SJCRH30 (cell line): ENCODE measurements at places on chromosomes 6 and 20.

DNA sequence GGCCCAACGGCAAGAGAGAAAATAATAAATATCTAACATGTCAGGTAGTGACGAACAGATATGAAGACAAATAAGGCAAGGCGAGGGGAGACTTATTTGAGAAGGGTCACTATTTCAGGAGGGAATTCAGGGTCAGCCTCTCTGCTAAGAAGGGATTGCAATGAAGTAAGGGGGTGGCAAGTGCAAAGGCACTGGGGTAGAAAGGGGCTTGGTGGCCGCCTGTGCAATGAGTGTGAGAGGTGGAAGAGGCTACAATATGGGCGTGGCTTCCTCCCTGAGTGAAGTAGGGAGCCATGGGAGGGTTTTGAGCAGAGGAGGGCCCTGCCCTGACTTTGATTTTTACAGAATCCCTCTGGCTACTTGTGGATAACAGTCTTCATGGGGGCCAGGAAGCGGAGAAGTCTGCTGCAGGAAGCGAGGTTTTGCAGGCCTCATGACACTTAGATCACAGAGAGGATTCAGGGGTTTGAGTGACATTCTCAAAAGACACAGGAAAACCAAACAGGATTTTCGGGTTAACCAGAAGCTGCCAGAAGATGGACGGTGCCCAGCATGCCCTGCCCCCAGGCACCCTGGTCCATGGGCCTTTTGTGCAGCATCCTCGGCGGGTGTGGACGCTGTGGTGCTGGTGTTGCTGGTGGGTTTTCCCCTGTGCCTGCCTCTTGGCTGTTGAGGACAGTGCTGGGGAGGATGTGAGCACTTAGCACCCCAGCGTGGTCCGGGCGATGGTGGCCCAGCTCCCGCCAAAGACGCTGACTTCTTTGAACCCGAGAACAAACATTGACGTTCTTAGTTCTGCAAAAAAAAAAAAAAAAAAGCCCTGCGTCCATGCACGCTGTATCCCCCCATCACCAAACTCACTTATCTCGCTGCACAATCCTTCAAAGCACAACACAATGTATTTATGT, 124.2 kb upstream of the PTPN1 start:
- no peak for DNase-seq
- H3K27me3 ChIP-seq: peaks cover 7% of the 10 kb centered on the region; the same call in 1 of the 2 replicates
- peaks cover 6% of the 10 kb centered on the region; the same call in 1 of the 2 replicates for H3K4me1 ChIP-seq

GRCh38 chr6:156595476-156595875, 181.7 kb upstream of the ARID1B start:
- no peak overlapping the region for H3K4me3 ChIP-seq
- H3K27me3 ChIP-seq: no peaks in the 10 kb centered on the region; the same call in 1 of the 2 replicates
- DNase-seq: no peak
- no peak overlapping the region for H3K27ac ChIP-seq
- H3K4me1 ChIP-seq: no peaks in the 10 kb centered on the region
- no peaks in the 10 kb centered on the region for H3K36me3 ChIP-seq

- H3K27me3 ChIP-seq: no peaks in the 10 kb centered on the region
- H3K27ac ChIP-seq: no peak overlapping the region
These were observed 23.5 kb upstream of the MLIP start for GRCh38 chr6:54087721-54088120.

DNA sequence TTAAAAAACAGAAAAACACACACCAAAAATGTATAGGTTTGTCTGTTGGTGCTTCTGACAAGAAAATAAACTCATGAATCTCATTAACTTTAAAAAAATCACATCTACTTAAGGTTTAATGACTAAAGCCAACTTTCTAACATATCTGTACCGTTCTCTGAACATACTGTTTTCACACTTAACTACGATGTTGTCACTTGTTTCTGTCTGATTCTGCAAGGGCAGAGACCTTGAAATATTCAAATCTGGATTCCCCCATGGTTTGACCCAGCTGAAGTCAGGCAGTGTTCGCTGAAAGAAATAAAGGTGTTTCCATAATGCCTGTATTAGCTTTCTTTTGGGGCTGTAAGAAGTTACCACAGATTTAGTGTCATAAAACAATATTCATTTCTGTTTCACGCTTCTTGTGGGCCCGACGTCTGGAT, 2.7 kb upstream of the ASXL1 start:
- no peak overlapping the region for H3K4me3 ChIP-seq
- no peaks in the 10 kb centered on the region for H3K36me3 ChIP-seq
- no peak overlapping the region; the same call in 1 of the 2 replicates for H3K27ac ChIP-seq

DNA sequence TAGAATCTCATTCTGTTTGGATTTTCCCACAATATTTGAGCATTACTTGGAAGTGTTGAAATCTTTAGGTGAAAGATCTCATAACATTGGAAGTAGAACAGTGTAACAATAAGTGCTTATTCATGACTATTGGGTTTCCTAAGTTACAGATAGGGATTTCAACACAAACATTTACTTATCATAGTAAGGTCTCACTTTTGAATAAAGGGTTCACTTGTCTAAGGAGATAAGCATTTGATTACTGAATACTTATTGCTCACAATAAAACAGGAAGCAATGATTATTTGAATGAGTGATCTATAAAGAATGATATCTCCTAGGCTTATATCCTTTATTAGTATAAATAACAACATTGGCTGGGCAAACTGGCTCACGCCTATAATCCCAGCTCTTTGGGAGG, 14.8 kb downstream of the DDX43 start:
- 0 out of 2 replicates have a peak, but pooled peaks cover 2% of the 10 kb centered on the region for H3K27me3 ChIP-seq
- no peaks in the 10 kb centered on the region for H3K4me1 ChIP-seq
- no peak for DNase-seq
- no peak overlapping the region for H3K4me3 ChIP-seq
- H3K36me3 ChIP-seq: no peaks in the 10 kb centered on the region
- H3K27ac ChIP-seq: no peak overlapping the region
